Right renal pelvis (tissue), 4 donors: ENCODE measurements at places on chromosomes 7 and 10. TPM values are rescaled to one million over a fixed set of nuclear protein-coding genes. Genes with fewer than 3 reads are reported as not detected.

BEND7 gene
- polyA plus RNA-seq = 33.2 TPM

GRCh38 chr10:72418679-72419078 lies 64.0 kb upstream of the DNAJB12 start:
- DNase-seq = no peak

GRCh38 chr7:75866489-75867389 lies 12.1 kb upstream of the RHBDD2 start:
- DNase-seq = no peak

GRCh38 chr7:68121655-68122054 lies 1125.0 kb downstream of the TYW1 start:
- no peak for DNase-seq

GRCh38 chr10:91347529-91347928 lies 62.6 kb upstream of the HECTD2 start:
- no peak for DNase-seq

DNA sequence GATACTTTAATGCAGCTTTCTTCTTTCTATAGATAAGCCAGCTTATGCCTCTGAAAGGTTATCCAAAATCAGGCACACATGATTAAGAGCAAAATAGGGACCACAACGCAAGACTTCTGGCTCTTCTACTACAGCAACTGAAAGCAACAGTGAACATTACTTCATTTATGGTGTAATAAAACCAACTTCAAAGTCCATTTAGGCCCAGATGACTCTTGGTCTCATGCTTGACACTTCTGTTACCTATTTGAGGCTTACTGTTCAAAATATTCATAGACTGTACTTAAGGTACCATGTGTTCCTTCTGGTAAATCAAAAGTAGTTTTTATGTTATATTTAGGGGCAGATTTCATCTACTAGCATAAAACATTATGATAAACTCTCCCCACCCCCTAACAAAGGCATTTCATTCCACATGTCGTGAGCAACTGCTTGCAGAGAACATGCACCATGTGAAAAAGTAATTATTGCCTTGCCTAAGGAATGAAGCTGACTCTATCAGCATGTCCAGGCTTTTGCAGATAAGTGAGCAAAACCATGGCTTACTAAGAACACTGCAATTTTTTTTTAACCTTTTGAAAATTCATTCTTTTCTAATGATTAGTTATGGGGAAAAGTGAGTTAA lies 154.9 kb upstream of the ITGB1 start:
- DNase-seq = peak; percentile 43

CLCN1 gene
- polyA plus RNA-seq = 0.17 TPM
